ENCODE measurements at places on chromosomes 6 and 20.

GRCh38 chr6:66662196-66662595 lies 955.2 kb upstream of the EYS start:
- no peak for DNase-seq

DNA sequence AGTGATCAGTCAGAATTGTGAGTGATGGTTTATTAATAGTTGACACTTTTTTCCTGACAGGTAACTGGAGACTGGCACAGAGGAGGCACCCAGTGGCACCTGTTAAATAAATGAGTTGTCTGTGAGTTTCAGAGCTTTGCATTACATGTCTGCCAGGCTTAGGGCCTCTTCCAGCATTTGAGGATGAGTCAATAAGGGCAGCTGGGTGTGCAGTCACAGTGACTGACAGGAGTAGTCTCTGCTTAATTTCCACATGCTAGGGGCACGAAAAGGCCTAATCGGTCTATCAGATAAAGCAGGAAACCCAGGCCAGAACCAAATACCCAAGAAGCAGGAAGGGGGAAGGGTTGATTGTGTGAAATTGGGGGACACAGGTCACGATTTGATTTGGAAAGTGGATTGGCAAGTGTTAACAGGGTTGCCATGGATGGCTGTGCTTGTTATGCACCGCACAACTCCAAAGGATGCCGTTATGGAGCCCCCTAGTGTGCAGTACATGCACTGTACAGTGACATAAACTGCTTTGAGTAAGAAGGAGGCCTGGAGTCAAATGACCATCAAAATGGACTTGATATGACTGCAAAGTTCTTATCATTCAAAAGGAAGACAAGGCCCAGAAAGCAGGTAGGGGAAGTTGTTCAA lies 111.9 kb upstream of the GGTLC1 start:
- peak; percentile 42 for DNase-seq

- DNase-seq: no peak
Observed at GRCh38 chr6:108677357-108677756, 116.6 kb downstream of the FOXO3 start.

DNA sequence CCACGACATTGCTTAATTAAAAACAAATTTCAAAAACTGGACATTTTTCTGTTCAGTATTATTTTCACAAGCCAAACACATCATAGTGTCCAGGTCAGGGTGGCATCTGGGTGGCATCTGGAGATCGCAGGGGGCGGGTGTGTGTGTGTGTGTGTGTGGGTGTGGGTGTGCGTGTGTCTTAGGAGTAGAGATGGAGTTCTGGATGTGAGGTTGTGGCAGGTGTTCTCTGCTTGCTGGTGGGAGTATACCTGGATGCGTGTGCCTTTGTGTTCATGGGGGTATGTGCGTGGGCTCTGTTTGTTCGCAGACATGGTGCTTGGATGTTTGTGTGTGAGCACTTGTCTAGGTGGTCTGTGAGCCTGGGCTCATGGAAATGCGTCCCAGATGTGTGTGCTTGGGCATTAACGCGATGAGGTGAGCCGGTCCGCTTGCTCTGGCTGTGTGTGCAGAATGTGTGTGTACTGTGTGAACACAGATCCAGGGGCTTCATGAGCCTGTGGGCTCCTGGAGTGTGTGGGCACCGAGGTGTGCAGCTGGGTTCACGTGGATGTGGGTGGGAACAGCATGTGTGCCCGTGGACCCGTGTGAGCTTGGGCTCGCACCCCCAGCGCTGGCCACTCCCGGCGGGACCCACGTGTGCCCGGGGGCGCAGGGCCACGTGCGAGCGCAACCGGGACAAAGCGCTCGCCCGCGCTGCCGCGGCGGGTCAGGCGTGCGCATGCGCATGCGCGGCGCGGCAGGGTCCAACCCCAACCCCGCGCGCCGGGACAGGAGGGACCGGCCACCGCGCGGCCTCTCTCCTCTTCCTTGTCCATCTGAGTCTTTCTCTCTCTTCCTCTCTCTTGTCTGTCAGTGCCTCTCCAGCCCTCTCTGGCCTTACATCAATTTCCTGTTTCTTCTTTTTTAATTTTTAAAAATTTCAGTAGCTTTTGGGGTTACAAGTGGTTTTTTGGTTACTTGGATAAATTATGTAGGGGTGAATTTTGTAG lies 60.4 kb downstream of the SRC start:
- DNase-seq: peak; percentile 51

GRCh38 chr6:2264932-2265331 lies 19.5 kb upstream of the GMDS start:
- DNase-seq: no peak

DNA sequence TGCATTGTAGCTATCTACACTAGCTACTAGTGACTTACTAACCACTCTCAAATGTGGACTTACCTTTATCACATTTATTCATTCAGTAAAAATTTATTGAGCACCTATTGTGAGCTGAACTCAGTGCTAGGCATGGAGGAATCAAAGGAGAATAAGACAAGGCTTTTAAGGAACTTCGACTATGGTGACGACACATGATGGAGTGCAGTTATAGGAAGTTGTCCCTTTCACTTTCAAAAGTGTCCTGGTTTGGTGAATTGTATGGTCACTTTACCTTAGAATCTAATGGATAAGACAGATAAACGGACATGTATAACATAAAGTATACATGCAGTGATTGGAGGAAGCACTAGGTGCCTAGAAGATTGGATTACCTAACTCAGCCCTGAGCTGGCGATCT lies 4.3 kb downstream of the AKAP7 start:
- DNase-seq: no peak

DNA sequence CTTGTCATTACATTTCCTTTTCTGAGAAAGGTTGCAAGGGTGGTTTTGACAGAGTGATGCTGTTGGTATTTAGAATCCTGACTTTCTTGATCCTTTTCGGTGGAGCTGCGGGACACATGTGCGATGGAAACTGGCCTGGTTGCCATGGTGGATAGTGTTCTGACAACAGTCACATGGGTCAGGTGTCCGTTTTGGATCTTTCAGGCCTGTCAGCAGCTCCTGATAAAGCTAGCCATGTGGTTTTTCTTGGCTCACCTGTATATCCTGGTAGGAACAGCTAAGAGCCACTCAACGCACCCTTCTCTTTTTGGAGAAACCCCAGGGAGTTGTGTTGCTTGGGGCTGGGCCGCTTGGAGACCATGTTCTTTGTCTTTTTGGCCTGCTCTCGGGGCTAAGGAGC lies 177.4 kb downstream of the MTFR2 start:
- DNase-seq: no peak

GRCh38 chr6:12148841-12149240 lies 136.7 kb downstream of the HIVEP1 start:
- no peak for DNase-seq
